ENCODE measurements at places on chromosomes 13 and 19.

- DNase-seq: no peak
Observed at GRCh38 chr13:71871844-71872243, 4.8 kb upstream of the DACH1 start.

- no peak for DNase-seq
Observed at GRCh38 chr13:52793515-52794061, 54.0 kb upstream of the CNMD start.

DNA sequence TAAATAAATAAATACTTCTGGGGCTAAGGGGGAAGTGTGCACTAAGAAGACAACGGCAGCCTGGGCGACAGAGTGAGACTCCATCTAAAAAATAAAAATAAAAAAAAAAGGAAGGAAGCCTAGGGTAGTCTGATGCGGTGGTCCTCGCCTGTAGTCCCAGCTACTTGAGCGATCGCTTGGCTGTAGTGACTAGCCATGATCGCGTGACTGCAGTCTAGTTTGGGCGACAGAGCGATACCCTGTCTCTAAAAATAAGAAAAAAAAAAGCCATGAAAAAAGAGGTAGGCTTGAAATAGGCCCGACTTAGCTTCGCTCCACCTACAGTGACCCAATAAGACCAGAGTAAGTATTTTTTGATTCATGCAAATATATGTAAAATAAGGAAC is 661 bp upstream of the BABAM1 start:
- no peak for DNase-seq

GRCh38 chr13:45205124-45205523 is 4.3 kb upstream of the KCTD4 start:
- DNase-seq: no peak

DNA sequence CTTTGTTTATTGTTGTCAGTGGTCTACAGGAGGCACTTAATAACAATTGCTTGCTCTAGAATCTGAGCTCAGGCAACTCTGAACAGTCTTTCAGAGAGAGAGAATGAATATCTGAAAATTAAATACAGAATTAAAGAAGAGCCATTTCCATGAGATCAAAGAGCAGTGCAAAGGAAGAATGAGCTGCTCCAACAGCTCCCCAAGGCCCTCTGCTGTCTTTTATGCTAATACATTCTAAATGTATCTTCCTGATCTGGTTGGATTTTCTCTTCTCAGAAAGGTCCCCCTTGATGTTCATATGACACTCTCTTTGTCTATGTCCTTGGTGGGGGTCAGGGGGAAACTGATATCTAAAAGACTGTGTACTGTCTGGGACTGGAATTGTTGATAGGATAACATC is 1029.6 kb downstream of the PCDH9 start:
- DNase-seq: no peak

- DNase-seq: no peak
Observed at GRCh38 chr19:54938906-54939305, 8.4 kb downstream of the NLRP7 start.

GRCh38 chr19:49490287-49491029 is 3.0 kb downstream of the RPL13A start:
- no peak for DNase-seq

- DNase-seq: no peak
Observed at GRCh38 chr13:114115796-114116195, 16.6 kb downstream of the RASA3 start.

GRCh38 chr13:76214001-76214400 is 577.9 kb downstream of the LMO7 start:
- no peak for DNase-seq

DNA sequence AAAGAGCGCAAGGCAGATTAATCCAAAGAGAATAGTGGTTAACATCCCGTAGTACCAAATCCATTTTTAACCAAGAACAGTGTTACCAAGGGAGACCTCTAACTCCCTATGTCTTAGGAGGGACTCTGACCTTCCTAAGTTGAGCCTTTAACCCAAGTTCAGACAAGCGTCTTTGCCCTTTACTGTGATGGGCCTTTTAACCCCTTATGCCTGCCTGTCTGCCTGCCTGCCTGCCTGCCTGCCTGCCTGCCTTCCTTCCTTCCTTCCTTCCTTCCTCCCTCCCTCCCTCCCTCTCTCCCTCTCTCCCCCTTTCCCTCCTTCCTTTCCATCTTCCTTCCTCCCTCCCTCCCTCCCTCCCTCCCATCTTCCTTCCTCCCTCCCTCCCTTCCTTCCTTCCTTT is 32.6 kb downstream of the CEACAM1 start:
- DNase-seq: no peak

DNA sequence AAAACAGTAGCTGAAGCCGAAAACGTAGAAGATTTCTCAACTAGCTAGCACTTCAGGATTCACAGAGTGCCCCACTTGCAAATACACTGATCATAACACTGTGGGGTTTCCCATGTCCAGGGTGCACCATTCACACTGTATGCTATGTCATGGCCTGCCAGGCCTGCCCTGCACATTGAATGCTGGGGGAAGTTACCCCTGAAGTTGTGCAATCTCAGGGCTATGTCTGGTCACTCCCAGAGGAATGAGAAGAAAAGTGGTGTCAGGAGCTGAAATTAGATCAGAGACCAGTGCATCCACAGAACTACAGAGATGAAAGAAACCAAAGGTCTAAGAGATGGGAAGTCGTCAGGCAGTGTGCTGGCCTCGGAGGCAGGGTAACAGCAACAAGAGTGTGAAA is 196.8 kb downstream of the RAP2A start:
- no peak for DNase-seq

GRCh38 chr19:55519451-55520311 is 17.3 kb downstream of the SBK2 start:
- no peak for DNase-seq

- DNase-seq: no peak
Observed at GRCh38 chr13:95784161-95784899, 107.4 kb downstream of the DNAJC3 start.

DNA sequence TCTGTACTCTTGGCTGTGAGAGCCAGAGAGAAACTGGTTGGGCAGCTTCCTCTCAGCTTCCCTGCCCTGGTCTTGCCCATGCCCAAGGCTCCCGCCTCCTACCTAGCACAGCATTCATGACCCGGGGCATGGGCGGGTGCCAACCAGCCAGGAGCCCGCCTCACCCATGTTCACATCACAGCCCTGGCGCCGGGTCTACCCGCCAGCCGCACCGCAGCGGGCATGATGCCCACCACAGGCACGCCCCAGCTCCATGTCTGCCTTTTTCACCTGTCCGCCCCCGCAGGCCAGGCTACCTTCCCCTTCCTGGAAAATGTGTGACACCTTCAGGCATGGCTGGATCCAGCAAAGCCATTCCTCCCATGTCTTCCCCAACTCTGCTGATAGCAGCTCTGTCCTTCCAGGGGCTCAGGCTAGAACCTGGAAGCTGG is 42.1 kb downstream of the PTPRS start:
- no peak for DNase-seq

- DNase-seq: no peak
Observed at GRCh38 chr13:49733181-49733951, 42.1 kb upstream of the EBPL start.

DNA sequence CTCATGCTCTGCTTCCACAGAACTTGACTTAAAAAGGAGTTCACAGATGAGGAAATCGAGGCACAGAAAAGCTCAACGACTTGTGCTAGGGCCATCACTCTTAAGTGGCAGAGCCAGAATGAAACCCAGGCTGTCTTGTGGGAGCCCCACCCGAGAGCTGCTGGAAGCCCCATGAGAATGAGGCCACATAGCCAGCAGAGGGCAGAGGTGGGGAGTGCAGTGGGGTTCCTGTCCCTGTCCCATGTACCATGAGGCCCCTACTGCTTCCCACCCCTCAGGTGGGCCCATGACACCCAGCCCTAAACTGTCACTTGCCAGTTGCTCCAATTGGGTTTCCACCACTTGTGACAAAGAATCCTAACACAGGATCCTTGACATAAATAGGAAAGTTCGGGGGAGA is 175.9 kb downstream of the IRS2 start:
- no peak for DNase-seq

DNA sequence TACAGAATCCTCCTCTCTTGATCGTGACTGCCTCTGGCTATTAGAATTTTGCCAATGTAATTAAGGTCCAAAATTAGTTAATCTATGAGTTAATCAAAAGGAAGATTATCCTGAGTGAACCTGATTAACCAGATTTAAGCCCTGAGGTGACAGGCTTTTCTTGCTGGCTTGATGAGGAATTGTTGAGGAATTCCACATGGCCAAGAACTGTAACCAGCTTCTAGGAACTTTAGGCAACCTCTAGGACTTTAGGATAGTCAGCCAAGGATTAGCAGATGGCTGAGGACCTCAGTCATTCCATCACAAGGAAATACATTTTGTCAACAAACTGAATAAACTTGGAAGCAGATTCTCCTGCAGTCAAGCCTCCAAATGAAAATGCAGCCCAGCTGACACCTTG is 84.8 kb downstream of the STOML3 start:
- DNase-seq: no peak

- DNase-seq: no peak
Observed at GRCh38 chr19:51325161-51325976, 13.9 kb downstream of the IGLON5 start.

- no peak for DNase-seq
Observed at GRCh38 chr19:46737761-46738171, 8.1 kb upstream of the FKRP start.

DNA sequence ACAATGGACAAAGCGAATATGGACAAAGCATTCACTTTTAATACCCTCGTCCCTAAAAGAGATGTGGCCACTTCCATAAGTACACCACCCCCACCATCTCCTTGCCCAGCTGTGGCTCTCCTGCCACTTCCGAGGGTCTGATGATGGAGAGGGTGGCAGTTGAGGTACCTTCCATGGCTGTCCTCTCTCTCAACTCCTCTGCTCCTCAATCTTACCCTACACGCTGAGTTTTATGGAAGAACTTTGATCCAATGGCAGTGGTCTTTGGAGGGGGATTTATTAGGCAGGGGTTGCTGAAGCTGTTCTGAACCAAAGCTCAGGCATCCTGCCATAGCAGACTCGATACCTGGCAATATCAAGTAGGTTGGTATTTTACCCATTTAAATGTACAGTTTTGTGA is 413.0 kb downstream of the TSHZ3 start:
- DNase-seq: no peak

- DNase-seq: no peak
Observed at GRCh38 chr13:52944697-52945096, 83.9 kb upstream of the OLFM4 start.

DNA sequence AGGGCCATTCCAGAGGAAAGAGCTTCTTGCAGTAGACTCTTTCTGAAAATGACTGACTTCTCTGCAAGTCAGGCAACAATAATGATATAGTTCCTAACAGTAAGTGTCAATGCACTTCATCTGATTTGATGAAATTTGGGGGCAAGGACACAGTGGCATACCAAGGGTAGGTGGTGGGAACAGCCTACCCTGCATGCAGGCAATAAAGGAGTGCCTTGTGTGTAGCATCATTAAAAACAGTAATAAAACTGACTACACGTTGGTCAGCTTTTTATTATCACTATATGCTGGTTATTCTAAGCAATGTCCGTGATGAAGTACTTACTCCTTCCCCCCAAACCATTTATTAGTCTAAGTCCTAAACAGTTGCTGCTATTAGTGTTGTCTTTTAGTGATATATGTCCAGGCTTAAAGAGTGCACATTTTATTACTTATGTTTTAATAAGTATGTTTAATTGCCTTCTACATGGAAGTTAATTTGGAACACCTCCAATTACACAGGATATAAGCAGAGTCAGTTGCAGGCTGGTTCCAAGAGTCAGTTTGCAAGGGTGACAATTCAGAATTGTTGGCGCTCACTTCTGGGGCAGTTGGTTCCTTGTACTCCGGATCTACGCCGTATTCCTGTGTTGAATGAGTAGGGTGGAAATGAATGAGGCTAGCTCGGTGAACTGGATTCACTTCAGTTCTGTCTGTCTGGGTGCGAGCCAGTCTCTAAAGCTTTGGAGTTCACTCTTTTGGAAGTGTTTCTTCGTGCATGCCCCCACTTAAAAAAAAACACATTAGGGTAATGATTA is 84.0 kb downstream of the RGCC start:
- no peak for DNase-seq

DNA sequence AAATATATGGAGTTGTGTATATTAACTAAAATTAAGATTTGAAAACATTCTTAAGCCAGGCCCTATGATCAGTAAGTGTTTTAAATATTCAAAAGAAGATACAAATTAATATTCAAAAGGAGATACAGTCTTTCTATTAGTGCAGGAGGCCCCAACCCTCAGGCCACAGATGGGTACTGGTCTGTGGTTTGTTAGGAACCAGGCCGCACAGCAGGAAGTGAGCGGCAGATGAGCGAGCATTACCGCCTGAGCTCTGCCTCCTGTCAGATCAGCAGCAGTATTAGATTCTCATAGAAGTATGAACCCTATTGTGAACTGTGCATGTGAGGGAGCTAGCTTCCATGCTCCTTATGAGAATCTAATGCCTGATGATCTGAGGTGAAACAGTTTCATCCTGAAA is 232.9 kb downstream of the FOXO1 start:
- DNase-seq: no peak

GRCh38 chr13:113430378-113431110 is 22.7 kb downstream of the ADPRHL1 start:
- no peak for DNase-seq

- DNase-seq: no peak
Observed at GRCh38 chr13:20401931-20402856, 123.5 kb downstream of the CRYL1 start.

DNA sequence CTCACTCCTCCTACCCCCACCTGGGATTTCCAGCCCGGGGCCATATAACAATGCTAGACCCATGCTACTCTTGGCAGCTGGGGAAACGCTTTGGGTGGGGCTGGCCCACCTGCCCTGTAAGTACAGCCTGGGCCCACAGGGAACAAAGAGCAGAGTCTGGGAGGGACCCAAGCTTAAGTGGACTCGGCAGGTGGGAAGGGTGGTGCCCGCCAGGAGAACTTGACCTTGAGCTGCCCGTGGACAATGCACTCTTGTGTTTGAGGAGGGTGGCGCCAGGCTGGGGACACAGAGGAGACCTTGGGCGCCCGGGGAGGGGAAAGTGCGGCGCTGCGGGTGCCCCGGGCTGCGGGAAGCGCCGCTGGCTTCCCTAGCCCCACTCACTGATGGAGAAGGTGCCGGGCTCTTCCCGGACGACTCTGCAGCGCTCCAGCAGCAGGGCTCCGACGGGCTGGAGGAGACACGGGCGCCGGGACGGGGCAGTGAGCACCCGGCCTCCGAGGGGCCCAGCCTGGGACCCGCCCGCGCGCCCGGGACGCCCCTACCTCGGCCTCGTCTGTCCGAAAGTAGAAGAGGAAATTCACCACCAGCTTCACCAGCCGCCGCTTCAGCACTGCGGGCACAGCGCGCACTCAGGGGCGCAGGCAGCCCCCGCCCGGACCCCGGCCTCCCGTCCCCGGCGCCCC is 607 bp downstream of the PLEKHJ1 start:
- DNase-seq: peak; percentile 77
